DMS53 (cell line): ENCODE measurements at places on chromosomes 3 and 15.

DNA sequence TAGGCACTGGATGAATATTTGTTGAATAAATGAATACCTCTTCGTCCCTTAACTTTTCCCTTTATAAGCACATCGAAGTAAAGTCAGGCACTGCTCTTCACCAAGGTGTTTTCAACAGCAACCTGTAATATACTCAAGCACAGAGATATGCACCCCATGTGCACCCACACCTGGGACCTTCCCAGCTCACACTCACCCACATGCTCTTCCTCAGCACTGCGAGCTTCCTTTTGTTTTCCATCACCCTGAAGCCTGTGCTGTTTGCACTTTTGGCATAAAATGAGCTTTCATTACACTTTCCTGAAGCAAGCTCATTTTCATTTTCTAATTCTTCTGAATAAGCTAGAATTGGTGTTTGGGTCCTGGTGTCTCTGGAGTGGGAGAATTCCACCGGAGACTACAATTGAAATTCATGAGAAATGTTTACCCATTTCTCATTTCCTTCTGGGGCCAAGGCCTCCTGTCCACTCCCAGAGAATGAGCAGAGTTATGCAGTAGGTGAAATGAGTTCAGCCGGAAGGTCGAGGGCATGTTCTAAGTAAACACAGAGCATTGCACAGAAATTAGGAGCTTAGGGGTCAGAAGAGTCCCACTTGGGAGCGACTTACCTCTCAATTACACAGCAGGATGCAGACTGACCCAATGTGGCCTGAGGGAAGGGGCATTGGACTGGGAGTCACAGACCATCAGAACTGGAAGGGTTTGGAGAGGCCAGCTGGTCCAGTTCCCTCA, 15.0 kb downstream of the MASP1 start:
- no peak for DNase-seq

DNA sequence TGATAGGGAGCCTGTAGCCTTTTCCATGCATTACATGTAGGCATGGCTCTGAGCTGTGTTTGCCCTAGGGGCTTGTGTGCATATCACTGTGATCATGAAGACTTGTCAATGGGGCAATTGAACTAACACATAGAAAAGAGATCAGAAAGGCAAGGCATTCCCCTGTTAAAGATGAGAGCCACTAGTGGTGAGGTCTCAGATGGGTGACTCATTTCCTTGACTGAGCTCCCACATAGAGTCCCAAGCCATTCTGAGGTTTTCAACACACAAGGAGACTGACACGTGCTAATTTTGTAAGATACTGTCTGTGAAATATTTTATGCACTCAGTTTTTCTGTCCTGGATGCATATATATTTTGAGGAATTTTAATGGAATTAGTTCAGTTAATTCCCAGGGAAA, 53.8 kb downstream of the SAMMSON start:
- no peak for DNase-seq

- no peak for DNase-seq
Observed at GRCh38 chr15:33344111-33344510, 33.3 kb downstream of the RYR3 start.

- DNase-seq, result peak; percentile 48
Observed at GRCh38 chr3:1609416-1609815, 489.2 kb upstream of the CNTN4 start.

- DNase-seq, result no peak
Observed at GRCh38 chr15:40999190-40999589, 45.9 kb downstream of the CHAC1 start.

GRCh38 chr3:176906046-176906905, 291.0 kb downstream of the TBL1XR1 start:
- peak; percentile 51 for DNase-seq

- DNase-seq, result no peak
Observed at GRCh38 chr3:65632414-65632813, 406.3 kb downstream of the MAGI1 start.

GRCh38 chr3:171678971-171679492, 131.3 kb downstream of the PLD1 start:
- peak; percentile 50 for DNase-seq

DNA sequence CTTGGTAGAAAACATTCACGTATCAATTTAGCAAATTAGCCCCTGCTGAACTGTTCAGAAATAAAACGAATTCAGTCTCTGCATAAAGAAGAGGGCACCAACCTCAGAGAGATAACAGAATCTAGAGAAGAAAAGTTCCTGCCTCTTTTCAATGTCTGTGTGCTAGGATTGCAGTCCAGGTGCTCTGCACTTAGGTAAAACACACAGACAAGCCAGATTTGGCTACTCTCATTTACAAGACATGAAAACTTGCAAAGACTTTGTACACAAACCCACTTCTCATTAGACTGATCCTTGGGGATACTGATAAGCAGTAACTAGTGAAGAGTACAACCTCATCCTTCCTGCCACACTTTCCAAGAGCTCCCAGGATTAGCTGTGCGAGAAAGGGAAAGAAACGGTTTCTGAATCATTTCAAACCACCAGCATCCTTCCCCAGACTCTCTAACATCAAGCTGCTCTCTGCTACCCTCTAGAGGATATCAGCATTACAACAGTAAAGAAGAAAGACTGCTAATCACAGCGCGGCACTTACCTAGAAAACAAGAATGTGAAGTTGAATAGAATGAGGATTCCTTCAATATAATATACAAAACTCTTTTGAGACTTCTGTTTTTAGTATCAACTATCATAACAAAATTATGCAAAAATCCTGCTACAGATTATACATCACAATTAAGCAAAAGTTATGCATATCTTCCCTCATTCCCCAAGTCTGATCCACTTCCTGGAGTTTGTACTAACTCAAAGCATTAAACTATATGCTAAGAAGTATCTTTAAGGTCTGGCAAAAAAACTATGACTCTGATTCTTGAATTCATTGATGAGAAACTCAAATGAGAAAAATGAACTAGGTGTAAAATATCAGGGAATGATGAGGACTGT, 306.4 kb downstream of the MAGI1 start:
- peak; percentile 53 for DNase-seq

GRCh38 chr15:30958219-30958618, 33.2 kb downstream of the MTMR10 start:
- no peak for DNase-seq

DNA sequence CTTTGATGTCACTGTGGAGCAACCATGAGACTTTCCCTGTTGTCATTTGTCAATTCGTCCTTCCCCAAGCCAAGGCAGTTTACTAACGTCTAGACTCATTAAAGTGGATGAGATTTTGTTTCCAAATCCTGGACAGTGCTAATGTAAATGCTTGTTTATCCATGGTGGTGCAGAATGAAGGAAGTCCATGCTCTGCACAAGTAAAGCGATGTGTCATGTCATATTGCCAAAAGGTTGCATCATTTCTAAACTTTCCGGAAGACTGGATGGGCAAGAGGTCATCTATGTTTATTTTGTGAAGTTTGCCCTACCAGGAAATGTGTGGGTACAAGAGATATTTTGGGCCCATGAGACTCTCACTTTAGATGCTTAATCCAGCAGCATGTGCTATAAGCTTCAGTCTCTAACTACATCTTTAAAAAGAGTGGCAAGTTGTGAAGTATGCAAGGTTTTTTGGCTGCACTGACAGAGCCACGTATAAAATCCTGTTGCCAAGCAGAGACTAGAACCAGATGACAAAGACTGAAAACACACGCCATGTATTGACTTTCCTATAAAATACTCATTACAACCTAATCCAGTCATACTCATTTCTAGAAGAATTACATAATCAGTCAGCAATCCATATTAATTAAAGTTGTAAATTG, 72.1 kb upstream of the FNDC3B start:
- peak; percentile 68 for DNase-seq

DNA sequence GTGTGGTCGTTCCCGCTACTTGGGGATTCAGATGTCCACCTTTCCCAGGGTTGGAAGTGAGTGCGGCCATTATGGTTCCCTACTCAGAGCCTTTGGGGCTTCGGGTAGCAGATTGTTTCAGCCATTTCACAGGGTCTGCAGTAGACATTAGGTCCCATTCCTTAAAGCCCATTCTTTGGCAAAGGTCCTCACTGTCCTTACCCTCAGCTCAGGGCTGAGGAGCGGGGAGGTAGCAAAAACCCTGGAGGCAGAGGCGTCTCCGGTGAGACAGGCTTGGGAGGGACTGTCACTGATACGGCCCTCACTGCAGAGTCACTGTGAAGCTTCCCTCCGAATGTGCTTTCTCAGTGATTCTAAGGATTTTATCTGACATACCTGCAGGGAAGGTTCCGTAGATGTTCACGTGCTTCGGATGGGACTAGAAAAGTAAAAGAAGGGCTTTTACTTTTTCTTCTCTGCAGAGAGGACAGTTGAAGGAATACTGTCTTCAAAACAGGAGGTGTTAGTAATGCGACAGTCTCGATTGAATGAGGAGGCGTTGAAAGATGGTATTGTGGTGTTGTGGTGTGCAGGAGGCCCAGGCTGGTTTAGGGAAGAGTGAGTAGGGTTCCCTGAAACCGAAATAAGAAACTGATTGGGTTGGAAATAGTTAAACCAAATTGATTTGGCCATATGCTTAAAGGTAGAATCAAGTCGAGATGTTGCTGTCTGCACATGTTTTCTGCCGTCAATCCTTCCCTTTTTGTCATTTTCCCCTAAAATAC, 630 bp downstream of the ATP6V1A start:
- DNase-seq, result peak; percentile 54

DNA sequence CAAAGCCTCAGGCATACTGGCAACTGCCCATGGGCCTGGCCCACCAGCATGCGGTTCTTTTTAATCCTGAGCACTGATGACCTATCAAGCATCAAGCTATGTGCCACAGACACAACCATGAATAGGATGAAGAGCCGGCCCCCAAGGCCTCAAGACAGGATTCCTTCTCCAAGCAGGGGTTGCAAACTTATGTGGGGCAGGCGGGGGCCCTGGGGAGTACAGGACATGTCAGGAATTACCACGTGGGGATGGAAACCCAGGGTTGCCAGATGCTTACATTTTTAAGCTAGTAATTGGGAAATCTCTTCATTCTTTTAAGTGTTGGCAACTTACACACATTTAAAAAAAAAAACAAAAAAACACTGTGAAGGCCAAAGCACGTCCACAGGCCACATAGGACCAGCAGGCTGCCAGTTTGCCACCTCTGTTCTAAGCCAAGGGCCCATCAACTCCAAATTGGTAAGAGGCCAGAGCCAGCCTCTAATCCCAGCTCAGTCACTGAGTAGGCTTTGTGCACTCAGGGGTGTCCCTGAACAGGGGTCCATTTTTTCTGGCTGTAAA, 32.8 kb downstream of the BDH1 start:
- DNase-seq, result no peak
